ENCODE measurements at places on chromosomes 5 and 9. TPM values are rescaled to one million over a fixed set of nuclear protein-coding genes. Genes with fewer than 3 reads are reported as not detected.

SLC22A4 gene
- 11.7 TPM for total RNA-seq

FAM200C gene
- 2.3 TPM for total RNA-seq

TNFSF8 gene
- total RNA-seq, result not detected

BTNL8 gene
- not detected for total RNA-seq

CCDC180 gene
- total RNA-seq, result 1.5 TPM

FCN2 gene
- not detected for total RNA-seq

HDHD3 gene
- total RNA-seq, result 3.7 TPM

PTGES gene
- total RNA-seq, result 12.9 TPM

WDR31 gene
- total RNA-seq, result 1.4 TPM

AGXT2 gene
- not detected for total RNA-seq

SOWAHA gene
- total RNA-seq, result not detected

DNA sequence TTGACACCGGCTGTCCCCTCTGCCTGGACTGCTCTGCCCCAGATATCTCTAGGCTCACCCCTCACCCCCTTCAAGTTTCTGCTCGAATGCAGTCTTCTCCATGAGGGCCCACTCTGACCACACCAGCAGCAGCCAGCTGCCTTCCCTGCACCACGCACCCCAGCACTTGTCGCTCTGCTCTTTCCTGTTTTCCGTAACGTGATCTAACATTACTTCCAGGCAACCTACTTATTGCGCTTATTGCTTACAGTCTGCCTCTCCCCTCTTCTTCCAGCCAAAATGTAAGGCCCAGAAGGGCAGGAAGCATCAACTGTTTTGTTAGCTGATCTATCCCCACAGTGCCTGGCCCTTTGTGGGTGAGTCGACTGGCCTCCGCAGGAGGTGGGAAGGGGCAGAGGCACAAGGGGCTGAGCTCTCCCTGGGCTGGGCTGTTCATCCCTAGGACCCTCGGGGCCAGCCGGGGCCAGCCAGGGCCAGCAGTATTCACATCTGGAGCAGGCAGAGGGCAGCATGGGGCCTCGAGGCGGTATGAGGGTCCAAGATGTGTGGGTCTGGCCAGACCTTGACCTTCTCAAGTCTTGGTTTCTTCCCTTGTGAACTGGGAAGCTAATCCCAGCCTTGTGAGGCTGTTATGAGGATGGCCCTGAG lies 11.6 kb upstream of the DBN1 start:
- no peak for DNase-seq

DNA sequence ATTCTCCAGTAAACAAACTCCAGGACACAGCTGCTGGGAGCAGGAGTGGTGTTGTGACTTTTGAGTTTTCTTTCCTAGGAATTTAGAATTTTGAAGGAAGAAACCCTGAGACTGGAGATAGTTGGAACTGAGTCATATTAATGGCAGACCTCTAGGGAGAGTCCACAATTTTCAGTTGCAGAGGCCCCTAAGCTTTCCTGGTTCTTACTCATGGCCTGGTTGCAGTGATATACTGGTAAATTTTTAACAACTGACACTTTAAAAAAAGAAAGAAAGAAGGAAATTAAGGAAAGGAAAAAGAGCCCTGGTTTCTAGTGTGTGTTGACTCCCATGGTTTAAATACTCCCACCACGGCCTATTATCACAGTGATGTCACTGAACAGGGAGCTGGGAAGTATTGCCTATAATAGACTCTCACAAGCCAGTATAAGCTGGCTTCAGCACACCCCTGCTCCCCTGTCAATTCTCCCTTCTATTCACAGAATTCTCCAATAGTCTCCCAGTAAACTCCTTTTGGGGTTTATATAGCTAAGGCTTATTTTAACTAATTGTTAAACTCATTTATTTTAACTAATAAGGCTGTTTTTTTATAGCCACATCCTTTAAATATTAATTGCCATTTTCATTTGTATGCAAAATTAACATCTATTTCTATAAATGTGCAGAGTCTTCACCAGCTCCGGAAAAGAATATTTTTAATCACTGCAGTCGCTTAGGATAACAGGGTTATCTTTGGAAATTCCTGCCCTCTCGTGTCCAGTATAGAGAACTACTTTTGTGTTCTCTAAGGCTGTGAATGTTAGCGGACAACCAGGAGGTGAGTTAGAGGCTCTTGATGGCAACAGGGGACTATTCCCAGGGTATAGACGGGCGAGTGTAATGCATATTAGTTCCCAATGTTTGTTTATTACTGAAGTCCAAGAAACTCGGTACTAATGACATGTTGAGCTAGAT lies 59.7 kb downstream of the GGTA1 start:
- DNase-seq, result peak; percentile 27

- peak; percentile 75 for DNase-seq
Observed at GRCh38 chr9:126956917-126957686, 42.5 kb downstream of the RALGPS1 start.

DNA sequence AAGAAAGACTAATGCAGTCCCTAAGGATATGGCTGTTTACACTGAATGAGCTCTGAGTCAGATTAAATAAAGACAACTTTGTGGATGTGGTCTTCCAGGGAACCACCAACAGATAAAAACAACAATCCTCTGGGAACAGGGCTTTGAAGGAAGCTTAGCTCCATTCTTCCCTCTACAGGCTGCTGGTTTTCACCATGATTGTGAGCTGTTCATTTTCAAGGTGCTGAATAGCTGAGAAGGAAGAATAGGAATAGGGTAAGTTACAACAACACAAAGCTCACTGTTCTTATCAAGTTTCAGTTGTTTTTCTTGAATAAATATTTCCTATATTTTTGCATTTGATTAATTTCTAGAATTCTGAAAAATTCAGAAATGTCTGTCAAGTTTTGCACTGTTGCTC lies 25.9 kb upstream of the PTAR1 start:
- peak; percentile 62 for DNase-seq

GRCh38 chr5:15790446-15791018 lies 290.6 kb downstream of the FBXL7 start:
- DNase-seq, result peak; percentile 24

DNA sequence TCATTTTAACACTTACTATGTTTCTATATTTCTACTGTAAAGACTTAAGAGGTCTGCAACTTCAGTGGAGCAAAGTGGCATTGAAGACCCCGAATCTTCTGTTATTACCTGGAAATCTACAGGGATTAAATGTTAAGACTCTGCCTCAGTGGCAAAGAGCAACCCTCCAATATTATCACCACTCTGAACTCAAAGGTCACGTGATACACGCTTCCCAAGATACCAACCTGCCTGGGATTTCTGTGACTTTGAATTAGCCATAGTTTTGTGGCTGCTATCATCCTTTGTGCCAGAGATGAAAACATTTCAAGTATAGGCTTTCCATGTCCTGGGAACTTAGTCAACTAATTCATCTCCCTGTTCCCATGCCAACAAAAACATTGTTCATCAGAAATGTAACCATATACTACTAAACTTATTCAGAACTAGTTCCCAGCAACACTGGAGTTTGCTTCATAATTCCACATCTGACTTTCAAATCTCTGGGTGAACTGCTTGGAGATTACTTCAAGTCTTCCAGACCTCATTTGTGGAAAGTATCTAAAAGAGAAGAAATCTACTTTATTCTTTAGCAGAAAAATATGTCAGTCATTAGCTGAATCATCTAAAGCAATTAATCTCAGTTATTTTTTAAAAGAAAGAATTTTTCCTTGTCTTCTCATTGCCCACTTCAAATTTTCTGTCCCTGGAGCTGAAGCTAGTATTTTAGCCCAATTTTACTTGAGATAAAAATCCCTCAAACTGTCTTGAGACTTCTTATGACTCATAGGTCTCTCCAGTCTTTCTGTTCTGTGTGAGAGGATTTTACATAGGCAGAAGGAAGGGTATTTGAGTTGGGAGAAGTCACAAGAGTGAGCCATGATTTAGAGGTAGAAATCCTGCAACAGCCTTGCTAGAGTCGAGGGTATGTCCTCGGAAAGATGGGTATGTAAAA lies 83.0 kb downstream of the ZNF462 start:
- DNase-seq, result peak; percentile 82

GRCh38 chr9:1042466-1042865 lies 7.7 kb upstream of the DMRT2 start:
- no peak for DNase-seq

GRCh38 chr5:37994729-37995128 lies 154.9 kb upstream of the GDNF start:
- DNase-seq, result no peak

DNA sequence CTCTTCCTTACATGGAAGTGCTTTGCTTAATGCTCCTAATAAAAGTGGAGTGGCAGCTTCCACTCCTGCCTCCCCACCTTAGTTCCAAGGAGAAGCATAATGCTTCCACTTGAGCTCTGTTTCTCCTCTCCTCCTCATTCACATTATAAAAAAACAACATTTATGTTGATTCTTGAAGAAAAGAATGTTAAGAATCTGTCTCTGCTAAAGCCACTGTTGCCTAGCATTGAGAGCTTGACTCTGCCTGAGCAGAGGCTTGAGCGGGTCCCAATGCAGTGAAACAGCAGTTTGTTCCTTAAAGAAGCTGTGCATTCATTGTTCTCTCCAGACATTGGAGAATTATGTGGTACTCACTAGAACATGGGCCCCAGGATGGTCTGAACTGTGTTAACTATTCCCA lies 101.5 kb upstream of the GHR start:
- no peak for DNase-seq

DNA sequence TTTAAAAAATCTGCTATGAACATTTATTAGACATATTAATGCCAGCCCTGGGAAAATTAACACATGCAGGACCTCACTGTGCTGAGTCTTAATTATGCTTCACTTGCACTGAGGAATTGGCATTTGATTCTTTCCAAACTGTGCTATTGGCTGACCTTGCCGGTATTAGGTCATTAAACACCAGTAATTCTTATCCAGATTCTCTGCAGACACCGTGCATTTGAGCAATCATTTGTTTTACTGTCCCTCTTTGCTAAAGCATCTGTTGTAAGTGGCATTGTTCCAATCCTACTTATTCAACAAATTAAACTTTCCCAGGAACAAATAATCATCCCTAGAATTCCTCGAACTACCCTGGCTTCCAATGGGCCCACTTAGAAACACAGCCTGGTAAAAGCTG lies 145.0 kb downstream of the SLC12A2 start:
- DNase-seq, result peak; percentile 21

GRCh38 chr5:126938466-126938865 lies 91.9 kb downstream of the MARCHF3 start:
- peak; percentile 71 for DNase-seq

- no peak for DNase-seq
Observed at GRCh38 chr9:27462846-27463245, 61.2 kb upstream of the IFNK start.

- no peak for DNase-seq
Observed at GRCh38 chr9:110214090-110214489, 6.1 kb upstream of the C9orf152 start.

GRCh38 chr5:111158105-111158744 lies 66.0 kb upstream of the CAMK4 start:
- DNase-seq, result peak; percentile 74

DNA sequence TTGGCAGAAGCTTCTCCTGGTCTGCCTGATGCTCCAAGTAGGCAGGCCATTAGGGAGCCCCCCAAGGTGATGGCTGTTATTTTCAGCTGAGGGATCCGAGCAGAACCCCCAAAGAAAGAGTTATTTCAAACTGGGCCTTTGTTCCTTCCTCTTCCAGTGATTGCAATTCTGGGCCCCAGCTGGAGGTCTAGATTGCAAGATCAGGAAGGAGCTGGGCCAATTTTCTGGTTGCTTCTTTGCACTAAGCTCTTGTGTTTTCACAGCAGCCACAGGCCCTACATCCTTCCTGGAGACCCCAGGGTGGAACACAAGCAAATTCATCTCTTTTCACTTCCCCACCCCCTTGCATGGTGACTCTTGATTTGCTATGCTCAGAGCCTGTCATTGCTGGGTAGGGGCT lies 215.0 kb downstream of the SEMA6A start:
- no peak for DNase-seq

DNA sequence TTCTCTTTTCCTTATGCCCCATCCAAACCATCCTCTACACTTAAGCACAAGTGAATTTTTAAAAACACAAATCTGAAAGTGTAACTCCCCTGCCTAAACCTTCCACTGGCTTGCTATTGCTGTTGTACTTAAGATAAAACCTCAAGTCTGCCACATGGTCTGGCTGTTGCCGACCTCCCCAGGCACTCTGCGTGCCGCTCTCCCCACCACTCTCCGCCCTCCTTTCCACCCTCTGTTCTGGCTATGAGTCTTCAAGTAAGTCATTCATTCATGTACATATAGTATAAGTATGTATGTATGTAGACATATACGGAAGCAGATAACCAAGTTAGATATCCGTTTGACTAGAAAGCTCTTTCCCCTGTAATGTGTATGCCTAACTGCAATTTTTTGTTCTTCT lies 94.7 kb upstream of the ANKRD55 start:
- no peak for DNase-seq

DNA sequence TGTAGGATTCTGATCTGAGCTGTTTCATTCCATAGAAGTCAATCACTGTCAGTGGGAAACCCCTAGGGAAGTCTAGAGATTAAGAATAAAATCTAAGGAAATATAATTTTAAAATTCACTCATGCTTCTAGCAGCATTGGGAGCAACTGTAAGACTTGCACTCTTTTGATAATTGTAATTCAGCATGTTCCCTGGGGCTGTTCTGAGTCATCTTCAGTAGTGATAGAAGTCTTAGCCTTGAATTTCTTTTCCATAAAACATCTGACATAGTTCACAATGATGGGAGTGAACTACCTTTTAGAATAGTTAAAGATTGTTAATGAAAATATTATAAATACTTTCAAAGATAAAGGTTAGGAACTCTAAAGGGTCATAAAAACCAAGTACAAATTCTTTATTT lies 935.8 kb downstream of the DTWD2 start:
- no peak for DNase-seq

- peak; percentile 37 for DNase-seq
Observed at GRCh38 chr9:120982836-120983235, 56.2 kb upstream of the TRAF1 start.

DNA sequence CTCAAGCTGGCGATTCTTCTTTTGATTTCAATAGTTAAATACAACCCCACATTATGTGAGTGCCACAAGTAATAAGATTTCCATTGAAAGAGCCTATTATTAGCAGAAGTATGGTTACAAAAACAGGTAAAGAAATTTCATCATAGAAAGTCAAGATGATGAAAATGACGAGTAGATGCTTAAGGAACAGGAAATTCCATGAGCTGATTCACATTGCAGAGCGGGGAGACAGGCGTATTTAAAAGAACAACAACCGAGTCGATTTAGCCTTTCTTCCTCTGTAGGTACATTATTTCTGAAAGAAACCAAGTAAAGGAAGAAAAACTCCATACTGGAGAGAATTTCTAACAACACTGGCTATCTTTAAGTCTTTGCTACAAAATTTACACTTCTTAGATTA lies 310.4 kb downstream of the SLF1 start:
- no peak for DNase-seq

- DNase-seq, result peak; percentile 19
Observed at GRCh38 chr5:144390133-144390532, 219.5 kb downstream of the KCTD16 start.

- no peak for DNase-seq
Observed at GRCh38 chr5:133460172-133460758, 152.1 kb downstream of the FSTL4 start.

DNA sequence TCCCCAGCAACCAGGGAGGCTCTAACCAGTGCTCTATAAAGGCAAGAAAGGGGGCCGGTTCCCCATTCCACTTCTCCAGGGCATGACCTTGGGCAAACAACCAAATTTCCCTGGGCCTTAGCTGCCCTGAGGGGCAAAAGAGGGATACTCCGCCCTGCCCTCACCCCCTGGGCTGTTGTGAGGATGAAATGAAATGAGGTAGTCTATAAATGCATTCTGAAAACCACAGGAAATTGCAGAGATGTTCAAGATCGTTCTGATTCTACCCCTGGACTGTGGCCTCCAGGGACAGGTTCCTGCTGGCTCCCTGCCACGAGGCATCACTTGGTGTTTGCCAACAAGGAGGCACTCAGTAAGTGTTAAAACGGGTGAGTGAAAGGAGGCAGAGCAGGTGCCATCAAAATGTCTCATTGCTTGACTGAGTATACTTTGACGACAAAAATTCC lies 5.7 kb downstream of the RAPGEF1 start:
- no peak for DNase-seq

Measured in HFFc6 (cell line).